ENCODE measurements at places on chromosomes 2 and 18.

DNA sequence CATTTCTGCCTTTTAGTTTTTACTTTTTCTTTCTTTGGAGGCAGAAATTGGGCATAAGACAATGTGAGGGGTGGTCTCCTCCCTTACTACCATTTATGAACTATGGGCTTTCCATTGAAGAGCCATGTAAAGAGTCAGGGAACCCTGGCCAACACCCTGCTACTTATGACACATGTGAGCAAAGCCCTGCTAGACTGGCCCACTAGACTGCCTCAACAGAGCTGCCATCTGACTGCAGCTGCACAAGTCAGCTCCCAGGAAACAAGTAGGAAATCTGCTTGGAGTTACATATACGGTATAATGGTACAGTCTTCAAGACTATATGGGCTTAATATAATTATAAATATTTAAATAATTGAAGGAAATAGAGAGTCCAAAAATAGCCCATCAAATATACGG is 816.8 kb downstream of the TRIB2 start:
- DNase-seq: no peak

DNA sequence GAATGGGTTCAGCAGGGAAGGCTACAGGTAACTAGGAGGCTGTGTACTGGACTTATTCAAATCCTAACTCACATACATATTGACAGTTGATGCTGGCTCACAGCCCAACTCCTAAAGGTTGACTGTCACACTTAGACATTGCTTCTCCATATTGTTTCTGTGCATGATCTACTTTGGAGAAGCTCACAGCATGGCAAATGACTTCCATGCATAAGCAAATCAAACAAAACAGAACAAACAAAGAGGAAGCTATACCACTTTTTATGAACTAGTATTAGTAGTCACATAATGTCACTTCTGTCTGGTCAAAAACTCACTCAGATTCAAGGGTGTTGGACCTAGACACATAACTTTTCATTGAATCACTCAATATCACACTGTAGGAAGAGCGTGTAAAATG is 43.8 kb upstream of the CDH19 start:
- DNase-seq: no peak

DNA sequence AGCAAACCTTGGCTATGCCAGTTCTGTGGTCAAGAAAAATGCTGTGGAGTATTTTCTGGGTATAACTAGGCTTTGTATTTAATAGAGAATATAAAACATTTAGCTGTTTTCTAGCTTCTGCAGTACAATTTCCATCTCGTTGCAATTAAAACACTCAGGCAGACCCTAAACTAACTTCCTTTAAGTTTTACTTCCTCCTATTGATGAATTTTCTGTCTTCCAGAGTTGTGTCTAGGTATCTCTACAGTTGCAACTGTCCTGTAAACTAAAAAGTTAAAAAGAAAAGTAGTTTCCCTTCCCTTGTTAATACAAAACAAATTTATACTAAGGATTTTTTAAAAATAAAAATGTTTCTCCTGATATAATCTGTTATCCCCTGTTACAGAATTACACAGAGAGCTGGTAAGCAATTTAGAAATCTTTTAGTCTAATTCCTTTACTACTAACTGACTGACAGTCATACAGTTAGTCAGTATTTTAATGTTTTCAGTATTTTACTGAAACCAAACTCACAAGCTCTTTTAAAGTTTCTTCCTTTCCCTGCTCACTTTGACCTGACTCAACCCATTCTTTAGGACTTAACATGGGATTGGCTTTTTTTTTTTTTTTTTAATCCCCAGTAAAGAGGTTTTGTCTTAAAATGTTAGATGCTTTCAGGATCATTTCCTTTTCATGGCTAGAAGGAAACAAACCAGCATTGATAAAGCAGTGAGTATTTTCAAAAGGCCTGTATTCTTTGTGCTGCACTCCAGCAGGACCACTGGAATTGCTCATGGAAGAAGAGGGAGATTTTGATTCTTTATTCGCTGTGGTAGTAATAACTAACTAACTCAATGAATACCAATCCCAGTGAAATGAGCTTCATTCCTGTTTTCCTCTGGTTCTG is 22.9 kb downstream of the ITGAV start:
- DNase-seq: no peak

DNA sequence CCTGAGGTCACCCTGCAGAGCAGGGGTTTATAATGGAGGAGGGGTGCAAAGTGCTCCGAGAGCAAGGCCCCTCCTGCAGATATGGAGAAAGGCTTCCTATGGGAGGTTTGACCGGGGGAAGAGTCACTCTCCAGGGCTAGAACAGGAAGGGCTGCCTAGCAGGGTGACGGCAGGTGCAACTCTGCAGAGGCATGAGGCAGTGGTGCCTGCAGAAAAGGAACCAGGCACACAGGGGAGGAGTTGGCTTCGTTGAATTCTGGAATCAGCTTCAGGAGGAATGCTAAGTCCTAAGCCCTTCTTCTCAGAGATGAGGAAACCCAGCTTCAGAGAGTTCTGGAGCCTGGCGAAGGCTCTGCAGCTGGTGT is 17.5 kb upstream of the HPCAL1 start:
- DNase-seq: no peak

- DNase-seq: no peak
Measured at GRCh38 chr2:138716183-138716582, 64.0 kb downstream of the NXPH2 start.

GRCh38 chr2:71181316-71181715 is 45.6 kb downstream of the PAIP2B start:
- no peak for DNase-seq

DNA sequence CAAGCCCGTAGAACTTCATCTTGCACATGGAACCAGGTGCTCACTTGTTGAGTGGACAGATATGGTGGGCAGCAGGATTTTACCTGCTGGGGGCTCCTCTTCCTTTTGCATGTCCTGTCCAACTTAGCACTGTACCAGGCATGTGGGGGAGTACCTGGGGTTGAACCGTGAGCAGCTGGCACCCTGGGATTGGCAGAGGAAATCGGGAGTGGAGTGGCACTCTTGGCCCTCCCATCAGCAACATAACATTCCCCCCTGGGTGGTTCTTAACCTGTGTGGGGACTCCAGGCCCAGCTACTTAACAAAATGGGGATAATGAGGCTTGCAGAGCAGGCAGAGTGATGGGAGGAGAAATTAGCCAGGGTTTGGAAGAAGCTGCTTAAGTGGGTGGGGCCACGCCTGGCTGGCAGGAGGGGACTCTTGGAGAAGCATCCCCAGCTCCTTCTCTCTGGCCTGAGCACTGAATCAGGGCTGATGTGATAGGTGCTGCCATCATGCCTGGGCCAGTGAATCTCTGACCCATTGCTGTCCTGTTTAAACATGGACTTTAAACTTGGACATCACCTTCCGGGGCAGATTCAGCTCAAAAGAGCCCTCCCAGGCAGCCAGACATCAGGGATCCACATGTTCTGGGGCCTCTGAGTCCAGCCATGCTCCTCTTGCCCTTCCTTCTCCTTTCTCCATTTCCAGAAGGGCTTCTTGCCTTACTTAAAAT is 15.5 kb downstream of the FOSL2 start:
- peak; percentile 46 for DNase-seq

DNA sequence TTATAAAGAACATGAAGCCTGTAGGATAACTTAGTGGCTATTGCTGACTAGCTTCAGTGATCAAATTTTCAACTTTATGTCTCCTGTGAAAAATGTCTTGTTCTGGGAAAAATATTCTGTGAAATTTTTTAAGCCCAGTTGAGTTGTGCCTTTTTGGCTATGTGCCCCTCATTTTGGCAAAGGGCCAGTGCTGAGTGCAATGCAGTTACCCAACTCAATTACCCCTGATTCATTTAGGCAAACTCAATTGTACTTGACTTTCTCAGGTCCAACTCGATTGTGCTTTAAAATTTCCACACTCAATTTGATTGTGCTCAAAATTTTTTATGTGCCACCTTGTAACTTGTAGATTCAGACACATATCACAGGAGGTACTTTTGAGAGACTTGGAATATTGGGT is 548.8 kb upstream of the NRP2 start:
- DNase-seq: no peak

DNA sequence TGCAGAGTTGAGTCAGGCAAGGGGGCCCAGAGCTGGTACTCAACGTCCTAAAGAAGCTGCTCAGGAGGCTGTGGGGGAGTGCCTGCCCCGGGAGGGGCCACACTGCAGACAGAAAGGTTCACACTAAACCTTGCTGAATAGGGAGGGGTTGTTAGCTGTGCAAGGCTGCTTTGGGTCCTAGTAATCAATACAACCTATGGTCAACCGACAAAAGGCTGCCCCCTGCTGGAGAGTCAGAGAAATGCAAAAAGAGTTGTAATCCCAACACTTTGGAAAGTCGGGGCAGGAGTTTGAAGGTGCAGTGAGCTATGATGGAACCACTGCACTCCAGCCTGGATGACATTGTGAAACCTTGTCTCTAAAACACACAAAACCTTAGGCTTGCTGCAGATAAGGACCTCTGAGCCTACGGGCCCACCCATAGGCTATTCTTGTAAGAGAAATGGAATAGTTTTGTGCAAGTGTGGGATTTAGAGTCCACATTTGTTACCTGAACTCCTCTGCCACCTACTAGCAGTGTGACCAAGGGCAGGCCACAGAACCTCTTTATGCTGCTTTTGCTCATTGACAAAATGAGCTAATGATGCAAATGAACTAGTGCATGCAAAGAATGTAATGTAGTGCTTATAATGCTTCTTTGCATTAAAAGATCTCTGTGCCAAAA is 81.5 kb downstream of the PRPF40A start:
- DNase-seq: peak; percentile 67

GRCh38 chr18:63146828-63147409 is 172.7 kb downstream of the BCL2 start:
- no peak for DNase-seq

GRCh38 chr2:53622141-53622540 is 145.5 kb upstream of the CHAC2 start:
- no peak for DNase-seq

DNA sequence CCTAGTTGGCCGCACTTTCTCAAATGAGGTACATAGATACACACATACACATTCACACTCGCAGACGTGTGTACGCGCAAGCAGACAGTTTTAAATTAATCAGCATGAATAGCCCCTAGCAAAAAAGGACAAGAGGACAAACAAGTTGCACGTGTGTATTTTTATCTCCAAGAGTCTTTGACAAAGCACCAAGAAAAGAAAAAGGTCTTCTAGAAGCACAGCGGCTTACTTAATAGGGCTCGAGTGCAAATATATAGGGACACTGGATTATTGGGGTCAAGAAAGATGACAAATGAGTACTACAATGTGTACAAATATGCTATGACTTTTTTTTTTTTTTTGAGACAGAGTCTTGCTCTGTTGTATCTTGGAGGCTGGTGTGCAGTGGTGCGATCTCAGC is 1.7 kb upstream of the BCL2 start:
- no peak for DNase-seq

DNA sequence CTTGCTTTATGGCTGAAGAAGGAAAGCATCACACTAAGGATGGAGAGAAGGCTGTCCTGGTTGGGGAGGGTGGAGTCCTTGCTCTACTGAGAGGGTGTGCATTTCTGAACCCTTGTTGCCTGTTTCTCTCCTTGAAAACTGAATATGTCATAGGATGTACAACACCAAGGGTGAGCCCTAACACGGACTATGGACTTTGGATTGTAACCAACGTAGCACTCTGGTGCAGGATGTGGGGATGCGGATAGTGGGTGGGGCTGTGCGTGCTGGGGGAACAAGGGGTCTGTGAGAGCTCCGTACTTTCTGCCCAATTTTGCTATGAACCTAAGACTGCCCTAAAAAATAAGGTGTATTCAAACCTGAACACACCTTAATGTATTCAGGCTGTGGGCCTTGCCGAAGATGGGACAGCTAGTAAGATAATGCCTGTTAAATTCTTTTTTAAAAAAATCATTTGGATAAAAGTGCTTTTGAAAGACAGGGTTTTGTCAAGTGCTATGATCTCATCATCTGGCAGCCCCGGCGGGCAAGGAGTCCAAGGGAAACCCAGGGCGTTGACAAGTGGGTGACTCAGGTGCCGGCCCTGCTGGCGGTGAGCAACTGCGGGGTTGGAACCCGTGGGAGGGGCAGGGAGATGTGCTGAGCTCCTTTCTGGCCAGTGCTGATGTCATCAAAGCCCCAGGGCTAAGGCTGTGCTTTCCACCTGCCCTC is 54.0 kb downstream of the GATA6 start:
- DNase-seq: peak; percentile 71

- no peak for DNase-seq
Measured at GRCh38 chr2:57515366-57515765, 531.2 kb upstream of the VRK2 start.

DNA sequence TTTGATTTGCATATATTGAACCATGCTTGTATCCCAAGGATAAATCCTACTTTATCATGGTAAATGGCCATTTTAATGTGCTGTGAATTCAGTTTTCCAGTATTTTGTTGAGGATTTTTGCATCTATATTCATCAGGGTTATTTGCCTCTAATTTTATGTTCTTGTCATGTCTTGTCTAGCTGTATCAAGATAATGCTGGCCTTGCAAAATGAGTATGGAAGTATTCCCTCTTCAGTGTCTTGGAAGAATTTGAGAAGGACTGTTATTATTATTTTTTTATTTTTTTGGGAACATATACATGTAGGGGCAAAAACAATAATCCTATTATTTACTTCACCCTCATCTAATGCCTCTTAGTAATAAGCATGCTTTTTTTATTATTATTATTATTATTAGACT is 398.0 kb upstream of the KCNH7 start:
- no peak for DNase-seq

GRCh38 chr2:106032676-106033075 is 161.4 kb downstream of the UXS1 start:
- no peak for DNase-seq

- DNase-seq: no peak
Measured at GRCh38 chr18:63224630-63225029, 94.9 kb downstream of the BCL2 start.

DNA sequence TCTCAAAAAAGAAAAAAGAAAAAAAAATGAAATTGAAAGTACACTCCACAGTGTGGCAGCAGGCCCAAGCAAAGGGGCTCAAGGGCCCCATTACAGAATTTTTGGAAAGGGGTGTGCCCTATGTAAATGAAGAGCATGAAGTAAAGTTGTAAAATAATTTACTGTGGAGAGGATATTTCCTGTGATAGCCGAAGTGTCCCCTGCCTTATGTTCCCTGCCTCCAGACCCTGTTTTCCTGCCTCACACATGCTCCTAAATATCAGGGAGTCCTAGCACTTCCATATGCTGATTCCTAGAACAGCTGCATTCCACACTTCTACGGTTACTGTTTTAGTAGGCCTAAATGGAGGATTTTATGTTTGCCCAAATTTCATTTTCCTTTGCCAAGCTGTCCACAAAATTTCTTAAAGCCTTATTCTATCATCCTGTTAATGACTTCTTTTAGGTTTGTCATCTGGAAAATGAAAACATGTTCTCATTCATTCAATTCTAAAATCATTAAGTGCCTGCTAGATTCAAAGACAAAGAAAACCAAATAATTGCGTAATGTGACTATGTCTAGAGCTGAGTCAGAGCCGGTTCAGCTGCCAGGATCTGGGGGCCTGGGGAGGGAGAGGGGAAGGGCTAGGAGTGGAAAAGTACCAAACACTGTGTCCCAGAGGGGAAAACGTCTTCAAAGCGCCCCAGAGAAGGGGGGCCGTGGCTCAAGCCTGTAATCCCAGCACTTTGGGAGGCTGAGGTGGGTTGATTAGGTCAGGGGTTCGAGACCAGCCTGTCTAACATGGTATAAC is 25.9 kb upstream of the IMPA2 start:
- peak; percentile 89 for DNase-seq
